ENCODE measurements at places on chromosomes 6 and 20.
A peak's percentile ranks its signal among the peaks of the same experiment; 100 is the strongest.

DNA sequence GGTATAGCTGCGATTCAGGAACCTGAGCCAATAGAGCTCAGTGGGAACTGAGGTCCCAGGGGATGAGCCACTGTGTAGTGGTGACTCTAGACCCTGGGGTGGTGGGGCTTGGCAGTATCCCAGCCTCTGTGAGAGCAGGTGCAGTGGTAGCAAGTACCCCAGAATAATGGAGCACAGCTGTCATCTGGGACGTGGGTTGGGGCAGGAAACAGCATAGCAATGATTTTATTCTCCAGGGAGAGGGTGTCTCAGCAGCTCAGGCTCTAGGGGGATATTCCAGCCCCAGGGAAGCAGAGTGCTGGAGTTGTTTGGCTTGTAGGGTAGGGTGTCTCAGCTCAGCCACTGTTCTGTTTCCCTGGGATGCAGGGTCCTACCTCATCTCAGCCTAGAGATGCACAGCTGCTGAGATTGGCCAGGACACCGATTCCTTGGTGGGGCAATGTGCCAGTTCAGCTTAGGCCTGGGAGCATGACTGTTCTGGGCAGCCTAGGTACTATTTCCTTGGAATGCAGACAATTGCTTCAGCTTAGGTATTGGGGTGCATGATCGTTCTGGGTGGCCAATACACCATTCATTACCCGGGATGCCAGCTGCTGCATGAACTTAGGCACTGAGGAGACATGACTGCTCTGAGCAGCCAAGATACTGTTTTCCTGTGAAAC lies 34.0 kb upstream of the NUP153 start:
- DNase-seq: no peak

DNA sequence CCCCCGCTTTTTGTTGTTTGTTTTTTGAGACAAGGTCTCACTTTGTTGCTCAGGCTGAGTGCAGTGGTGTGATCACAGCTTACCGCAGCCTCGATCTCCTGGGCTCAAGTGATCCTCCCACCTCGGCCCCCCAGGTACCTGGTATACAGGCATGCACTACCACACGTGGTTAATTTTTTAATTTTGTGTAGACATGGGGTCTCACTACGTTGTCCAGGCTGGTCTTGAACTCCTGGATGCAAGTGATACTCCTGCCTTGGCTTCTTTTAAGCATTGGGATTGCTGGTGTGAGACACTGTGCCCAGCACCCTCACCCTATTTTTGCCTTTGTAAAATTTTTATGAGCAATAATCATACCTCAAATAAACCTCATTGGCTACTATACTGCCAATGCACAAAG lies 5.5 kb downstream of the ENPP3 start:
- DNase-seq: no peak

- no peak for DNase-seq
Observed at GRCh38 chr20:32366380-32366779, 8.2 kb downstream of the ASXL1 start.

- DNase-seq: no peak
Observed at GRCh38 chr6:140062043-140063020, 687.9 kb upstream of the CITED2 start.

DNA sequence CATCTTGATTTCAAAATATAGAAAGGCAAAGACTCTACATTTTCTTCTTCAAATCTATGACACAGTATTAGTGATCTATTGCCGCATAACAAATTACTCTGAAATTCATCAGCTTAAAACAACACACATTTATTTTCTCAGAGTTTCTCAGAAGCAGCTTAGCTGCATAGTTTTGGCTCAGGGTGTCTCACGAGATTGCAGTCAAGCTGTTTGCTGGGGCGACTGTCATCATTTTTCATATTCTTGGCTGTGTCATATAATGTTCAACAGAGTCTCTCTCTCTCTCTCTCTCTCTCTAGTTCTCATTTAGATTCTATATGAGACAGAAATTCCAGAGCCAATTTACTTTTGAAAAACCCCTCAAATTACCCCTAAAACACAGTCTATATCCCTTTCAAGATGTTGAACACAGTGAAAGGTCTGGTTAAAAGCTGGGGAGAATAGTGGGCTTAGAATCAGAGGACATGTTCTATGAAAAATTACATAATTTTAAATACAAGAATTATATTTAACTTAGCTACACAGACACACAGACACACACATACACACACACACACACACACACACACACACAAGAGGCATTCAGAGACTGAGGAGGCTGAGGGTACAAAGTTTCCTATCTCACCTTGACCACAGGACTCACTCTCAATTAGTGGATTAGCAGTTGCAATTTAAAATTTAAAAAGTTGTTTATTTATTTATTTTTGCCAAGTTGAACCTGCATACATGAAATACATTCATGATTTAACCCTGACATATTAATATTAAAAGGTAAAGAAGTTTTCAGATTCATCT lies 86.7 kb downstream of the MKKS start:
- DNase-seq: no peak

DNA sequence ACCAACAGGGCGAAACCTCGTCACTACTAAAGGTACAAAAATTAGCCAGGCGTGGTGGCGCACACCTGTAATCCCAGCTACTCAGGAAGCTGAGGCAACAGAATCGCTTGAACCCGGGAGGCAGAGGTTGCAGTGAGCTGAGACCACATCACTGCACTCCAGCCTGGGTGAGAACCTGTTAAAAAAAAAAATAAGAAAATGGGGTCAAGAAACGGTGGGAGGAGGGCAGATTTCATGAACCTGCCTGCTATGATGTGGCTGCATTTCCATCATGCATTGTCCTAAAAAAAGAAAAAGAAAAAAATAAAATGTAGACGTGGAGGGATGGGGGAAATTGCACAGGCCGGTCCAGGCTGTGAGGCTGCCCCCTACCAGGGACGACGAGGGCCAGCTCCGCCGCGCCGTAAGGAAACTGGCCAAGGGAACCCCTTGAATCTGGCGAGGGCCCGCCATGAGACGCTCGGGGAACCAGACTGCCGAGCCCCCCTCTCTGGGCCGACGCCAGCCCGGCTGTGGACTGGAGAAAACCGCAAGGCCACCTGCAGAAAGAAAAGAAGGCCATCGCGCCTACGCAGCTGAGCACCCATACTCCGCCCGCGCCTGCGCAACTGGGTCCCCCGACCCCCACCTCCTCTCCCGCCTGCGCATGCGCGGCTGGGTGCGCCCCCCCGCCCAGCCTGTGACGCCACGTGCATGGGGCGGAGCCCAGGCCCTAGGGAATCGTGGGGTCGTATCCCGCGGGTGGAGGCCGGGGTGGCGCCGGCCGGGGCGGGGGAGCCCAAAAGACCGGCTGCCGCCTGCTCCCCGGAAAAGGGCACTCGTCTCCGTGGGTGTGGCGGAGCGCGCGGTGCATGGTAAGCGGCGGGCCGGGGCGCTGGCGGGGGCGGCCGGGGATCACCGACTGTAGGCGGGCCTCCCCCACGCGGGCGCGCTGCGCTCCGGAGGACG lies at the start of gene ENTPD6:
ENTPD6 (plus strand) TSS at position 699 of the 948 bp plus-strand sequence. CDS start 10,825 bp downstream, outside the sequence.
- DNase-seq: peak; percentile 95

DNA sequence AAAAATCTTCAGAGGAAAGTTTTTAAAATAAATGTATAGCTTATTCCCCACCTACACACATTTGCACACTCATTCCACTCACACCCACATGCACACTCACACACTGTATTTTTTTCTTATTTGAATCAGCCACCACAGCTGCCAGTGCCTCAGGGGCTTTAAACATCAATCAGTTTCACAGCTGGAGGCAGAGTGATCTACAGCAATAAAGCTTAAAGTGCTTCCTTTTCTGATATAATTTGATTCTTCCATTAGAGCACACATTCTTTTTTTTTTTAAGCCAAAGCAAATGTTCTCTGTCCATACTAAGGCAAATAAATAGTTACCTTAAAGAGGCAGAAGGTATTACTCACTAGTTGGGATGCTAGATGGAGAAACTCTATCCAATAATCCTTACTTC lies 498.8 kb upstream of the POU3F2 start:
- DNase-seq: no peak
